Brain (organoid and tissue), 16 donors: ENCODE measurements at places on chromosomes 12 and 14.

- no peak for DNase-seq
These were observed 99.9 kb downstream of the TMTC3 start for GRCh38 chr12:88241862-88242570.

- DNase-seq, result no peak
These were observed 8.8 kb upstream of the CEP170B start for GRCh38 chr14:104856157-104856868.

DNA sequence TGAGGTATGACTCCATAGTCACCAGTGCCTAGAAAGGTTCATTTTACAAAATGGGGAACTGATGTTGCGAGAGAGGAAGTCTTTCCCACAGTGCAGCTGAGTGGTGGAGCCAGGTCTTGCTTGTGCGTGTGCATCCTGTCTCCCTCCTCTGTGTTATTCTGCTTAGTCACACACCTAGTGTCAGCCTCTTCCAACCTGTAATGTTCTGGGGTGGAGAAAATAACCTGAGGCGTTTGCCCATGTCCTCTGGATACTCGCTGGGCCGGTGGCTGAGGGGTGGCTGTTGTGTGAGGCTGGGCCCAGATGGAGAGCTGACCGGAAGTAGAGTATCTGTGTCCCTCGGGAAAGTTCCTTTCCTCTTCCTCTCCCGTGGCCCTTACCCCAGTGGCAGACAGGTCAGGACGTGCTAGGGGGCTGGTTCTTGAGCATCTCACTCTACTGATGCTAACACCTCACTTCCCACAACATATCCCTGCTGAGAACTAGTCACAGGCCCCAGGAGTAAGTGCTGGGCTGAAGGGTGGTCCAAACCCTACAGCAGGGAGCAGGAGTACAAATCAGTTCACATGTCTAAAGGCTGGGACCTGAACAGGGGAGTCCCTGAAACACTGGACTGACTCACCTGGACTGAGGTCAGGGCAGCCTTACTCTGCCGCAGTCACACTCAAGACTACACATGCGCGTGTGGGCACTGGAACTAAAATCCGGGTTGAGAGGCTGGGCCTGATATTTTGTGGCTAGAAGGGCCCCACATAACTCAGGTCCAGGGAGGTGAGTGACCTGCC, 7.0 kb downstream of the MLF2 start:
- no peak for DNase-seq

DNA sequence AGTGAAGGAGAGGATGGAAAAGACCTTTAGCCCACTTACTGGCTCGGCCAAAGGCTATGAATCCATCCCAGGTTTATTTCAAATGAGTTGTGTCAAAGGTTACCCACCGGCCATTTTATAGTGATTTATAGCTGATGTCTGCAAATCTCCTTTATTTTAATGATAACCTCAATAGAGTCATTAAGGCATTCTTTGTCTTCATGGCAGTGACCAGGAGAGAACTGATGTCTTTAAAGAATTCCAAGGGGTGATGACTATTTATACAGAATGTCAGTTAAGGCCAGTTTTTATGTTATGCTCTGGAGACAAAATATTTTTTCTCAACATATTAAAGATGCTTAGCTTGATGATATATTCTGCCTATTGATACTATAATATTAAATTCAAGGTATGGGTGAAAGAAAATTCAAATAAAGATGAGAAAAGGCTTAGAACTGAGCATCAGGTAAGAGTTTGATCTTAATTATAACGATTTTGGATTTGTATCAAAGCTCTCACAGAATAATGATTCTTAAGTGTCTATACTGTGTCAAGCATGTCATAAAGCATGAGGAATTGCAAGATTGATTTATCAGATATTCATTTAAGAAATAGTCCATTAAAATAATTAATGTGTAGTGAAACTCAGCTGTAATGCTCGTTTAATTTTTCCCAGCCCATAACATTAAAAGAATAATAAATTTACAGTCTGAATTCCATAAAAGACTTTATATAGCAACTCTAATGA, 361.5 kb downstream of the SOX5 start:
- no peak for DNase-seq

DNA sequence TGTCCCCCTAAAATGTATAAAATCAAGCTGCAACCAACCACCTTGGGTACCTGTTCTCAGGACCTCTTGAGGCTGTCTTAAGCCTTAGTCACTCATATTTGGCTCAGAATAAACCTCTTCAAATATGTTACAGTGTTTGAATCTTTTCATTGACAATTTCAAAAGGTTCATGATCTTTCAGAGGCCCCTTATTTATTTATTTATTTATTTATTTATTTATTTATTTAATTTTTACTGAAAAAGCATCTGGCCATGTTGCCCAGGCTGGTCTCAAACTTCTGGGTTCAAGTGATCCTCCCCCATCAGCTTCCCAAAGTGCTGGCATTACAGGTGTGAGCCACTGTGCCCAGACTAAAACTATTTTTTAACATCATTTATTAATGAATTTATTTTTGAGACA, 8.2 kb upstream of the NUDT4 start:
- no peak for DNase-seq

GRCh38 chr14:20607617-20608016, 16.4 kb upstream of the RNASE12 start:
- no peak for DNase-seq

DNA sequence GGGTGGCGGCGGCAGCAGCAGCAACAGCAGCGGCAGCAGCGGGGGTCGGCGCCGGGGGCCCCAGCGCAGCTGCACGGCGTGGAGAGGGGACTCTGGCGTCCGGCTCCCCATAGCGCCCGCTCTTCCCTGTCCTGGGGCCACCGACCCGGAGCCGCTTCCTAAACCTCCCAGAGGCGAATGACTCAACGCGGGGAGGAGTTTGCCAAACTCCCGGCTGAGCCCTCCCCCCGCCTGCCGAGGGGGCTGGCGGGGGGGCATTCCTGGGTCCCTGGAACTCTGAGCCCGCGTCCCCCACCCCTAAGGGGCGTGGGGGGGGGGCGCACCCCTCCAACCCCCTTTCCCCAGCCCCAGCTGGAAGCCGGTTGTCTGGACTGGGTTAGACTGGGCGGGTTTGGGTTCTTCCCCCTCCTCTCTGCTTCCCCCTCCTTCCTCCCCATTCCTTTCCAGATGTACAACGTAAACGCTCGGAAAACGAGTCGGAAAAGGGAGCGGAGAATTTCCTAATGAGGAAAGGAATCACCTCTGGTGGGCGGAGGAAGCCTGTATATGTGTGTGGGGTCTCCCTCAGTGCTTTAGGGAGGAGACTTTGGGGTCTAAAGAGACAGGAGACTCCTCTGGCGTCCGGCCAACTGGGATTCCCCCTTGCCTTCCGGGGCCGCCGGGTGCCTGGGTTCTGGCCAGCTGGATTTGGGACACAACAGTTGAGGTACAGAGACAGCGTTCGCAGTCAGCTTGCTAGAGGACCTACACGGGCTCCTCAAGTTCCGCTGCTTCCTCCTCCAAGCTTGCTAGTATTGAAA, at the start of gene ITGA5:
Gene ITGA5, minus strand, starts transcription at position 179 of the 800 bp plus-strand sequence. Its CDS starts 68 bp downstream, at position 111.
- DNase-seq, result peak; percentile 32

GRCh38 chr12:93029091-93029490, 100.0 kb upstream of the EEA1 start:
- DNase-seq, result no peak

GRCh38 chr12:88960213-88960878, 380.1 kb upstream of the KITLG start:
- peak; percentile 75 for DNase-seq

DNA sequence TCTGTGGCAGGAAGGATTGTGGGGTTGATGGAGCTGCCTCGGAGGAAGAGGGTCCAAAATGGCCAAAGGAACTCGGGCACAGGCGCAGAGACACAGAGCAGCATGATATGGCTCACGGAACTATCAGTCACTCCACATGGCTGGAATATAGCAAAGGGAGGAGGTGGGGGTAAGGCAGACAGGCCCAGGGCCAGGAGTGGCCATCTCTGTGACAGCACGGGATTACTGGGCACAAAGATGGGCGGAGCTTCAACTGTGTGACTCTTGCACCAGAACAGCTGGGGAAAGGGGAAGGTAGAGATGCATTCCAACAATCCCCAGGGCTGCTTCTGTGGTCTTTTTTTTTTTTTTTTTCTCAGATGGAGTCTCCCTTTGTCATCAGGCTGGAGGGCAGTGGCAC, 24.8 kb upstream of the EML1 start:
- no peak for DNase-seq

DNA sequence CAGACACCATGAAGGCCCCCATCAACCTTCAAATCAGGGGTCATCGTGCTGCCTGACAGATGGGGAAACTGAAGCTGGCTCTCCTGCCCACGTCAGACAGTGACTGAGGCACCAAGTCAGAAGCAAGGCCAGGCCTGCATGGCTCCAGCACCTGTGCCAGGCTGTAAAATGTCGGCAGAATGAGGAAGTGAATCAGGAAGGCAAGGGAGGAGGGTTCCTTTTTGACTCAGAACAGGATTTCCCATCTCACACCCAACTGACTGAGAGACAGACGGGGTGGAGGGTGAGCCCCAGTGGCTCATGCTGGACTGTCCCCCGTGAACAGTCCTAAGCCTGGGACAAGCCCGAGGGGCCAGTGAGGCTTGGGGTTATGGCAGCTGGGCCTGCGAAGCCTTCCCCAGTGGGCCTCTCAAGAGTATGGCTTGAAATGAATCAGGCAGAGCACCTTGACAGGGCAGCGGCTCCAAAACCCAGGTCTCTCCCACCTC, 20.9 kb downstream of the SYNE3 start:
- DNase-seq, result no peak

DNA sequence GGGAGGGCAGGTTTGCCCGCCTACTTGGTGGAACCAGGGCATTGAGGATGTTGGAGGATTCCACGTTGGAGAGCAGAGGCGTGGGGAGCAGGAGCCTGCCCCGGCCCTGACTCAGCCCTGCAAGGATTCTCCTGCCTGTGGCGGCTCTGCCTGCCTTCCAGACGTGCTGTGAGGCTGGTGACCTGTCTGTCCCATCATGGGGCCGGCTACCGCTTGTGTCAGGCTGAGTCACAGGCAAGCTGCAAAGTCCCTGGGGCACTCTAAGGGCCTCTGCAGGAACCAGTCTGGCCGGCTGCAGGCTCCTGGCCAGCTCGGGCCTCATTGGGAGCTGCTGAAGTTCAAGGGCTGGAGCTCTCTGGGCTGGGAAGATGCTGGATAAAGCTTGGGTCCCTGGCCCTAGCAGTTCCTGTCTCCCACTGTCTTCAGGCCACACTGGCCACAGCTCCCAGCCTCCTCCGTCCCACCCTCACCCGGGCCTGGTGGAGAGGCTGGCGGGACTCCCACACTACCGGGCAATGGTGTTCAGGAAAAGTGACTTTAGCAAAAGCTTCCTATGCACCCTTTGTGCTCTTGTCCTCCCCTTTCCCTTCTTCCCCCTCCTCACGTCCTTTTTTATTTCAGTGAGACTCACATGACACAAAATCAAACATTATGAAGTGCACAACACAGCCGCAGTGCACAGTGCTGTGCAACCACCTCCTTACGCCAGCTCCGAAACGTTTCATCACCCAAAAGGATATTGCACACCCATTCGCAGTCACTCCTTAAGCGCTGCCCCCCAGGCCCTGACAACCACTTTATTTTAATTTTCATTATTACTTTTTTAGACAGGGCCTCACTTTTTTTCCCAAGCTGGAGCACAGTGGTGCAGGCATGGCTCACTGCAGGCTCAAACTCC, 22.0 kb upstream of the ULK1 start:
- no peak for DNase-seq

DNA sequence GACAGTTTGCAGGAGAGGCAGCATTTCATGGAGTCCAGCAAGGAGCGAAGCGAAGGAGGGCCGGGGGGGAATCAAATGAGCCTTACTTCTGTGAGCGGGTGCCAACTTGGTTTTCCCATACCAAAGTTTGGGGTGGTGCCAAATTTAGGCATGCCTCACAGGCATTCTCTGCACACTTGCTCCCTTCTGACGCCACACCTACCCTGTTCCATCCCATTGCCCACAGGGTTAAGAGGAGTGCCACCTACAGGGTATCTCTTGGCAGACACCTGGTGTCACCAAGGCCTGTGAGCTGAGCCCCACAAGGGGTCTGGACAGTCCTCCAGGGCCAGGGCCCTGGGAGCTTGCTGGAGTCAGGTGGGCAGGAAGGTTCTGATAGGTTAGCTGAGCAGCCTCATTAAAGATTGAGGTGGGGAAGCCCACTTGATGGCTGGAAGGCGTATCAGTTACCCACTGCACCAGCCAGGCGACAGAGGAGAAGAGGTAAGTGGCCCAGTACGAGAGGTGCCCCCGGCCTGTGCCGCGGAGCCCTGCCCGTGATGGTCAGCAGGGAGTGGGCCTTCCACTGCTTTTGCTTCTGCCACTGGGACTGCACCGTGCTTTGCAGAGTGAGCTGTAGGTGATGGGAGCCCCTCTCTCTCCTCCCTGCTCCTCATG, 45.2 kb downstream of the DEGS2 start:
- no peak for DNase-seq

DNA sequence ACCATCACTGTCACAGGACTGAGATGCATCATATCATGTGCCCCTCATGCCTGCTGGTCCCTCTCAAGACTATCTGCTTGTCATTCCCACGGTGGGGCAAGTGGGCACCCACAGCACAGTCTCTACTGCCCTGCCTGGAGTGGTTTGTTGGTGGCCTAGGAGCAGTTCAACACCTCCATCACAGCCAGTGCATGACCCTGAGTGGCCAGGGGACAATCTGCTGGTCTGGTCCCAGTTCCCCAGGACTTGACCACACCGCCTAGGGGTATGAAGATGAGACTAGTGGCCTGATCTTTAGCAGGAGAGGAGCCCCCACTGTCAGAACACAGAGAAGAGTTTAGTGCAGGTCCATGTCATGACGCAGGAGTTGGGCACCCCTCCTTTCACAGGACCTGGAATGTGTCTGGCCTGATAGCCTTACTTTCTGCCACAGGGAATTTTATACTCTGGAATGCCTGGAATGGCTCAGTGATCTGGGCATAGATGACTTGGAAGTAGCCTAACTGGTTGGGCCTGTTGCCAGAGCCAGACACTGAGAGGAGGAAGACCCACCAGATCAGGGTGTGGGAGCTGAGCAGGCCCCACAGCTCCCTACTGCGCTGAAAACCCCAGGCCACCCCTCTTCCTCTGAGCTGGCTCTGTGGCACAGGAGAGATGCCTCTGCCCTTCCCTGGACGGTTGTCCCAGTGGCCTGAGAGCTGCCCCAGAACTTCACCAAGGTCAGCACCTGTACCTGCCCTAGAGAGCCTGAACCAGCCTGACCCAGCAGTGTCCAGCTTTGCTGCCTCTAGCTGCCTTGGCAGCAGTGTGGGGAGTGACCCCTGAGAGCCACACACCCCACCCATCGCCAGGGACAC, 83.3 kb downstream of the PUS7L start:
- no peak for DNase-seq

DNA sequence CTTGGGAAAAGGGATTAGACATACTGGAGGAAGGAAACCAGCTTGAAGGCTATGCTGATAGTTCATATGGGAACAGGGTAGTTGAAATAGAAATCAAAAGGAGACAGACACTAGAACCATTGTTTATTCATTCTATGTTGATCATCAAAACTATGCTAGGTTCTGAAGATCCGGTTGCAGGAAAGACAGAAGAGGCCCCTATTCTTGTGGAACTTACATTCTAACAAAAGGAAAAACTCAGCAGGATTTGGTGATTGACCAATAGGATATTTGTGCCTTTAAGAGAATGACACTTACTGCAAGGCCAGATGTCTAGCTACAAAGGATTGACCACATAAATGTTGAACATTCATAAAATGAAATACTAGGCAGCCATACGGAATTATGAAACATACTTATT, 179.2 kb downstream of the AKAP6 start:
- no peak for DNase-seq

- DNase-seq, result peak; percentile 9
These were observed 367.5 kb downstream of the DAD1 start for GRCh38 chr14:22221508-22221907.

- no peak for DNase-seq
These were observed 231.9 kb downstream of the SLC25A21 start for GRCh38 chr14:36940476-36940875.
